ENCODE measurements at places on chromosomes 2 and 18. TPM values are rescaled to one million over a fixed set of nuclear protein-coding genes. Genes with fewer than 3 reads are reported as not detected.

Gene AMER3
- not detected for total RNA-seq

Gene ALPG
- total RNA-seq: not detected

Gene CLIP4
- 19.7 TPM for total RNA-seq

Gene GYPC
- 111 TPM for total RNA-seq

Gene LYPD6
- total RNA-seq: not detected

Gene SERPINB3
- not detected for total RNA-seq

Gene CGREF1
- 15.8 TPM for total RNA-seq

Gene PTMA
- 2,175 TPM for total RNA-seq

Gene ALPI
- total RNA-seq: not detected

Gene SLC66A2
- 15.6 TPM for total RNA-seq

Gene SLC30A3
- total RNA-seq: 0.88 TPM

Gene TCF23
- total RNA-seq: not detected

Gene GNLY
- total RNA-seq: 24.0 TPM

Gene IL1RN
- 2.1 TPM for total RNA-seq

Gene PLEKHH2
- total RNA-seq: 8.6 TPM

Gene SH3RF3
- total RNA-seq: 1.0 TPM

Gene YES1
- 8.8 TPM for total RNA-seq

Gene FASTKD2
- total RNA-seq: 35.9 TPM

Gene HOXD10
- not detected for total RNA-seq

Gene KCNE4
- not detected for total RNA-seq

Gene CERKL
- not detected for total RNA-seq

Gene IL36RN
- not detected for total RNA-seq

Gene UGT1A7
- total RNA-seq: not detected

Gene RAMP1
- total RNA-seq: not detected

Gene ATP8B1
- not detected for total RNA-seq

Gene NEU2
- total RNA-seq: not detected

Gene LOXHD1
- total RNA-seq: 0.14 TPM

Gene LRATD1
- total RNA-seq: not detected

Gene INHA
- not detected for total RNA-seq

Gene NAGK
- 48.4 TPM for total RNA-seq

Gene BOLL
- not detected for total RNA-seq

Gene CIB4
- not detected for total RNA-seq

Gene AQP12A
- total RNA-seq: not detected

Gene SLC11A1
- not detected for total RNA-seq

Gene GAREM1
- total RNA-seq: not detected

Gene NETO1
- not detected for total RNA-seq

Gene SUMO1
- 121 TPM for total RNA-seq

Gene MAL
- 26.3 TPM for total RNA-seq

Gene CD226
- total RNA-seq: 86.5 TPM

Gene DPYSL5
- total RNA-seq: not detected

Gene STRADB
- total RNA-seq: 21.2 TPM

Gene DNAJC10
- total RNA-seq: 36.9 TPM

Gene SLC9A4
- 0.23 TPM for total RNA-seq

Gene RNU2-63P
- 43.6 TPM for total RNA-seq

Gene RBKS
- 1.5 TPM for total RNA-seq

Gene ZSWIM2
- total RNA-seq: not detected

All from activated naive CD4-positive, alpha-beta T cell treated with anti-CD3 and anti-CD28 coated beads, Interleukin-2, amount 50 U/mL, for 72 hours (primary cell).